Neural progenitor cell (in vitro differentiated cells): ENCODE measurements at places on chromosomes 6 and 20. TPM values are rescaled to one million over a fixed set of nuclear protein-coding genes. Genes with fewer than 3 reads are reported as not detected.
A peak's percentile ranks its signal among the peaks of the same experiment; 100 is the strongest.

DNA sequence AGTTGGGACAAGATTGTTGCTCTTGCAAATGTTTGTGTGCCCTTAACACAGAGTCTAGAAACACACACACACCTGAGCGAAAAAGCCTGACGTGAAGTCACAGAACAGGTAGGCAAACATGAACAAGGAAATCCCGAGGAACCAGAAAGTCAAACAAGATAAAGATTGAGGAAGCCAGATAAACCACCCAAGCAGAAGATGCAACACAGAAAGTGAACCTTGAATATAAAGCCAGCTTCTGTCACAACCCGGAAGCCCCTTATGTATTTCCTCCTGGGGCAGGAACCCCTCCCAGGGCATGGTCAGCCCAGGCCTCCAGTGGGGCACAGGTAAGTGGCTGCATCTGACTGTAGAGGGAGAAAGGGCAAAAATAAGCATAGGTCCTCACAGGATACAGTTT lies 158.2 kb upstream of the SUPT3H start:
- no peaks in the 10 kb centered on the region for H3K36me3 ChIP-seq
- H3K27me3 ChIP-seq = no peaks in the 10 kb centered on the region
- no peak overlapping the region for H3K27ac ChIP-seq
- no peak overlapping the region for H3K4me3 ChIP-seq

The DEFB124 gene
- total RNA-seq = not detected in 2 replicates

- no peak overlapping the region for H3K27ac ChIP-seq
- DNase-seq = no peak
- H3K36me3 ChIP-seq = no peaks in the 10 kb centered on the region
- H3K27me3 ChIP-seq = no peaks in the 10 kb centered on the region
- no peak overlapping the region for H3K4me3 ChIP-seq
Observed at GRCh38 chr6:19465760-19466159, 371.4 kb upstream of the ID4 start.

The SIRPD gene
- not detected in 2 replicates for total RNA-seq

The DZANK1 gene
- total RNA-seq = 5.3 and 8.3 TPM in 2 replicates

DNA sequence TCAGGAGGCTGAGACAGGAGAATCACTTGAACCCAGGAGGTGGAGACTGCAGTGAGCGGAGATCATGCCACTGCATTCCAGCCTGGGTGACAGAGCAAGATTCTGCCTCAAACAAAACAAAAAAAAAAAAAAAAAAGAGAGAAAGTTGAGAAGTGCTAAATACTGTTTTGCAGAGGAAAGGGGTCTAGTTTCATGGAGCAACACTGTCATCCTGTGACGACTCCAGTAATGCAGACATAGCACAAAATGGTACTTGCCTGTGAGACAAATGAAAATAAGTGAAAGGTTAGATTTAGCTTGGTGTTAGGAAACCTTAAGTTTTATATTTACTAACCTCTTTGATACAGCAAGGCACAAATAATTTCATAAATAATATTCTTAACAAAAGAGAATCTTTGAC lies 29.7 kb downstream of the CEP162 start:
- H3K27me3 ChIP-seq = no peaks in the 10 kb centered on the region
- DNase-seq = no peak
- no peak overlapping the region for H3K4me3 ChIP-seq
- H3K4me1 ChIP-seq = no peaks in the 10 kb centered on the region
- no peaks in the 10 kb centered on the region for H3K36me3 ChIP-seq

DNA sequence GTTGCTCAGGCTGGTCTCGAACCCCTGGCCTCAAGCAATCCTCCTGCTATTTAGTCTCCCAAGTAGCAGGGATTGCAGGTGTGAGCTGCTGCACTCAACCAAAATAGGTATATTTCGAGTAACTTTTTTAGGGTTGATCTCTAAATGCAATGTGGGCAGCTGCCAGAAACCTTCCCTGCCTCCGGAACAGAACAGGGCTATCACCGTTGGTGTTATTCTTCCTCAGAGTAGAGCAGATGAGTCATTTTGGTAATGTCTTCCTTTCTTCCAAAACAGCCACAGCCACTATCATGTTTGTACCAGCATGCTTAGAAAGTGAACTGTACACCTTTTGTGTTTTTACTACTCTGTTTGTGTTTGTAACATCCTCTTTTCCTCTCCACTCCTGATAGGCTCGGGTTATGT lies 44.1 kb downstream of the SNX9 start:
- H3K36me3 ChIP-seq = no peaks in the 10 kb centered on the region
- no peak overlapping the region for H3K27ac ChIP-seq
- H3K4me3 ChIP-seq = no peak overlapping the region
- H3K27me3 ChIP-seq = no peaks in the 10 kb centered on the region
- no peak for DNase-seq
- H3K4me1 ChIP-seq = no peaks in the 10 kb centered on the region

DNA sequence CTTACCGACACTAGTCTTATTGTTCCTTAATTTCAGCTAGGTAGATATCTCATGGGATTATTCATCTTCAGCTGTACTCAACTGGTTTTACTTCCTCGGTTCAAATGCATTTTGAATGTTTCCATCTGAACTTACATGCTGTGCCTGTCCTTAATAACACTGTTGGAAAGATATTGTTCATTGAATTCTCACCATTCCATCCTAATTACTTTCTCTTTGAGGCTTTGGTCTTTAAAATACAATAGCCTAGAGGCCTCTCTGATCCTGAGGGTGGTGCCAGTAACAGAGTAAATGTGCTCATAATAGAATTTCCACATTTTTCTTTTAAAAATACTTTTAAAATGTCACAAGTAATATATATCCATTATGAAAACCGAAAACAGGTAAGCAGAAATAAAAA lies 54.0 kb downstream of the IL20RA start:
- H3K27ac ChIP-seq = no peak overlapping the region
- H3K36me3 ChIP-seq = no peaks in the 10 kb centered on the region
- peak; percentile 46 for DNase-seq
- peaks cover 13% of the 10 kb centered on the region for H3K4me1 ChIP-seq
- no peaks in the 10 kb centered on the region for H3K27me3 ChIP-seq
- H3K4me3 ChIP-seq = peak overlapping the region; percentile 68
